ENCODE measurements at places on chromosomes 5 and 9.

- no peak for DNase-seq
These were observed at the start of gene S1PR3 for GRCh38 chr9:88991066-88992034. Gene S1PR3, plus strand, starts transcription at chr9:88991468. Its CDS starts 9,733 bp downstream, at chr9:89001201.

GRCh38 chr5:122749886-122750285 lies 25.0 kb upstream of the SNX2 start:
- no peak for DNase-seq

GRCh38 chr5:56175488-56175887 lies 57.6 kb downstream of the ANKRD55 start:
- DNase-seq = no peak

GRCh38 chr5:8871446-8871845 lies 674.4 kb downstream of the SEMA5A start:
- DNase-seq = no peak
